ENCODE measurements at places on chromosomes 3 and 15. TPM values are rescaled to one million over a fixed set of nuclear protein-coding genes. Genes with fewer than 3 reads are reported as not detected.

Gene CLDN1
- total RNA-seq, result 0.62 TPM

Gene PPP1R14D
- not detected for total RNA-seq

Gene CLDND1
- total RNA-seq, result 228 TPM

Gene ATP13A4
- total RNA-seq, result 0.13 TPM

Gene EBLN2
- 2.3 TPM for total RNA-seq

Gene CFAP100
- not detected for total RNA-seq

Gene LTK
- total RNA-seq, result 0.54 TPM

Gene TEX264
- total RNA-seq, result 54.0 TPM

Gene P2RY13
- 2.5 TPM for total RNA-seq

Gene MKRN2OS
- not detected for total RNA-seq

Gene TNNC1
- total RNA-seq, result 4.6 TPM

Gene MAN2A2
- total RNA-seq, result 19.4 TPM

Gene ZPLD1
- total RNA-seq, result 0.15 TPM

DNA sequence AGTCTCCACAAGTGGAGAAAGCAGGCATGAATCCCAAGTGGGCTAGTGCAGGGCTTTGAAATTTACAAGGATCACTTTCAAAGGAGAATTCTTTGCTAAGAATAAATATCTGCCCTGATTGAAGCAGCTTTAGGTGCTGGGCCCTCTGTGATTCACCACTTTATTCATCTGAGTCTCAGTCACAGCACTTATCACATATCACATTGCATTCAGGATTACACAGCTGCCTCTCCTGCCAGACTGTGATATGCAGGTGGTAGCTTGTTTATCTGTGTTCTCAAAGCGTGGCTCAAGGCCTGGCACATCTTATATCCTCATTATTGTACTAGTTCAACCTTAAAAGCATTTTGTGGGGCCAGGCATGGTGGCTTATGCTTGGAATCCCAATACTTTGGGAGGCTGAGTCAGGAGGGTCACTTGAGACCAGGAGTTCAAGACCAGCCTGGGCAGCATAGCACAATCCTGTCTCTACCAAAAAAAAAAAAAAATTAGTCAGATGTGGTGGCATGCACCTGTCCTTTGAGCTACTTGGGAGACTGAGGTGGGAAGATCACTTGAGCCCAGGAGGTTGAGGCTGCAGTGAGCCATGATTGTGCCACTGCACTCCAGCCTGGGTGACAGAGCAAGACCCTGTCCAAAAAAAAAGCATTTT, 156.9 kb upstream of the EIF1B start:
- no peak for ATAC-seq

DNA sequence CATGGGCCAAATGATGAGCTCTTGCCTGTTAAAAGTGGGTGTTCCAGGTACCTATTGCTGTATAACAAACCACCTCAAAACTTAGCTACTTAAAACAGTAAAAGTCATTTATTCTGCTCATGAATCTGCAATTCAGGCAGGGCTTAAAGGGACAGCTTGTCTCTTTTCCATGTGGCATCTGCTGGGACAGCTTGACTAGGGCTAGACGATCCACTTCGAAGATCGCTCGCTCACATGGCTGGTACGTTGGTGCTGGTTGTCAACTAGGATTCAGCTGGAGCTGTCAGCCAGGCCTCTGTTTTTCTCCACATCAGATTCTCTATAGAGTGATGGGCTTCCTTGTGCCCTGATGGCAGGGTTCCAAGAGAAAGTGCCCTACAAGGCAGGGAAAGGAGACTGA, 581.3 kb downstream of the NTRK3 start:
- no peak for ATAC-seq

DNA sequence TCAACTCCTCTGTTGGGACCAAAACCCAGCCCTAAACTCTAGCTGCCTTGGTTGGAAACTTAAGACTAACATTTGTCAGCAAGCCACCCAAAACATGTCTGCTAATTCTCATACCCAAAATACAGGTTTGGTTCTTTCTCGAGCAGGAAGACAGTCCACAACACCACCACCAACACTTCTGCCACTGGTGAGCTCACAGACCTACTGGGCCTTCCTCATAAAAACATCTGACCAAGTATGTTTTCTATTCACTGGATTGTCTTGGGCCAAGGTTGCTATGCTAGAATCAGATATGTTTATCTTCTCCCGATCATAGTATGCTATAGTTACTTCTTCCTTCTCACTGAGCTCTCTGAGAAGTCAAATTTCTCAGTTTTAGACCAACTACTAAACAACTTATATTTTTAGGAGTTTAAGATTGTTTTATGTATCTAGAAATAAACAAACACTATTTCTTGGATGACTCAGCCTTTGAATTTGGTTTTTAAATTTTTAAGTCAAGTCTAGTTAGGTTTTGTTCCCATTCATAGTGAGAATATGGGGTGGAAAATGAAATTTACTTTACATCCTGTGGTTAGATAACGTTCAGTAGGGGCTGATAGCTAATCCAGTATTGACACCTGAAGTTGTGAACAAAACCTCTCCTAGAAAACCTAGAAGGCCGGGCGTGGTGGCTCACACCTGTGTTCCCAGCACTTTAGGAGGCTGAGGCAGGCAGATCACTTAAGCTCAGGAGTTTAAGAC, 360.5 kb downstream of the RSL24D1 start:
- ATAC-seq, result no peak

- ATAC-seq, result no peak
Observed at GRCh38 chr3:53989946-53990345, 98.3 kb upstream of the SELENOK start.

GRCh38 chr3:167406876-167407492, 26.9 kb upstream of the ZBBX start:
- no peak for ATAC-seq

DNA sequence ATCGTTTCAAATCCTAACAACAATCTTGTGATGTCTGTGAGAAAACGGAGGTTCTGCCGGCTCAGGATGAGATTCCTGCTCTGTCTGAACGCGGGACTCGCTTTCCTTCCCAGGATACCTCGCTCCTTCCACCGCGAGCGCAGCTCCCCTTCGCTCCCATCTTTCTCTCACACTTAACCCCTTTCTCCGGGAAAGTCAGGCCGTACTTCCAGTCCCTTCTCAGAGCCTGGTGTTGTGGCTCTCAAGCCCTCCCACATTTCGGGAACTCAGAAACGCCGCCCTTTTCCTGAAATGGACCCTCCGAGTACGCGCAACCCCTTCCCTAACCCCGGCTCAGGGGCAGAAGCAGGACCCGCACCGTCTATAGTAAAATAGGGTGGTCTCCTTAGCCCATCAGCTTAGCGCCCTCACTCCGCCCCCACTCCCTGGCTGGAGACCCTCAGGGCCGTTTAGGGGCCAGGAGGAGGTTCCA, 378 bp upstream of the FEM1B start:
- peak; percentile 24 for ATAC-seq

DNA sequence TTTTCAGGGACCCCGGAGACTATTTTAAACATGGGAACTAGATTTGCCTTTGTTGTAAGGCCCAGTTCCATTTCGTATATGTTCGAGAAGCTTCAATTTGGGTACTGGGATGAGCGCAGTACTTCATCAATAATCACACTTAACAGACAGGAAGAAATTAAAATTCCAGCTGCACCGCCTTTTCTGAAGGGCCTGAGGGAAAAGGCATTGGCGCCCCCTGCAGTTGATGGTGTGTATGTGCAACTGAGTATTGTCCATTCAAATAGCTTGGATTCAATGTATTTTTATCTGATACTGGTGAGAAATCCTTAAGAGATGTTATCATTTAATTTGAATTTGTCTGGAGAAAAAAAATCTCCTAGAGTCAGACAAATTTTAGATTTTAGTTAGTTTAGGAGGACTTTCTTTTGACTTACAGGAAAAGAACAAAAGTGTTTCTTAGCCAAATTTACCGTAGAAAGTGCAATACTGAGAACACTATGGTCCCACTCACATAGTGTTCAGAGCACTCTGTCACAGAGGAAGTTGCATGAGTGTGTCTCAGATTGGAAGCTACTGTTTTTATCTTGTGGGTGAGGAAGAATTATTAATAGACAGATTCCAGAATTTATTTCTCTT, 5.4 kb upstream of the ALDH1A2 start:
- no peak for ATAC-seq

DNA sequence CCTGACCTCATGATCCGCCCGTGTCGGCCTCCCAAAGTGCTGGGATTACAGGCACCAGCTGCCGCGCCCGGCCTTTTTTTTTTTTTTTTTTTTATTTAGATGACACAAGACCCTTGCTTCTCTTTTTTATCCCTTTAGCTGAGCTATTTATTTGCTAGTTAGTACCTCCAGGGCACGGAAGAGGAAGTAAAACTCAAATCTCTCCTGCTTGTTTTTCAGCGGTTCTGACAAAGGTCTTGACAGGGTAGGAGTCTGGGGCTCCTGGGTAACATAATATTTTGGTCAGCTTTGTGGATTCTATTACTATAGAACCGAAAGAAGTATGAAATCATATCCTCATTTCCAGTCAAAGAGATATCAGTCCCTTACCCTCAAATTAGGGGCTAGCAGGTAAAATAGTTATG, 44.0 kb upstream of the ETV5 start:
- no peak for ATAC-seq

GRCh38 chr15:42373274-42373673, 14.0 kb downstream of the CAPN3 start:
- ATAC-seq, result no peak

- ATAC-seq, result no peak
Observed at GRCh38 chr15:97082830-97083229, 752.3 kb downstream of the NR2F2 start.

GRCh38 chr15:57728436-57728835, 21.9 kb downstream of the POLR2M start:
- ATAC-seq, result no peak

DNA sequence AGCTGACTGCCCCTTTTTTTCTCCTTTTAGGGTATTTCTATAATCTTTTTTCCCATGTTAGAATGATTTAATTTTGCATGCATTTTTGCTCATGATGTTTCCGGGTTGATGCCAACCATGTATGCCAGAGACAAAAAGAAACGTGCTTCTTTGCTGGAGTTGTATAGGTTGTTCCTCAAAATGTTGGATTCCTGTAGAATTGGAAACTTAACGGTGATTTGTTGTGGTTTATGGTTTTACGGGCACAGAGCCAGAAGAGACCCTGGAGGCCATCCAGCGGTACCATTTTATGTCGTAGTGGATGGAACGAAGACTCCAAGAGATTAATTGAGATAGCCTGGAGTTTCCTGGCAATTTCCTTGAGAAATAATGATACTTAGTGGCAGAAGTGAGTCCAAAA, 481.5 kb upstream of the RGMA start:
- ATAC-seq, result no peak

DNA sequence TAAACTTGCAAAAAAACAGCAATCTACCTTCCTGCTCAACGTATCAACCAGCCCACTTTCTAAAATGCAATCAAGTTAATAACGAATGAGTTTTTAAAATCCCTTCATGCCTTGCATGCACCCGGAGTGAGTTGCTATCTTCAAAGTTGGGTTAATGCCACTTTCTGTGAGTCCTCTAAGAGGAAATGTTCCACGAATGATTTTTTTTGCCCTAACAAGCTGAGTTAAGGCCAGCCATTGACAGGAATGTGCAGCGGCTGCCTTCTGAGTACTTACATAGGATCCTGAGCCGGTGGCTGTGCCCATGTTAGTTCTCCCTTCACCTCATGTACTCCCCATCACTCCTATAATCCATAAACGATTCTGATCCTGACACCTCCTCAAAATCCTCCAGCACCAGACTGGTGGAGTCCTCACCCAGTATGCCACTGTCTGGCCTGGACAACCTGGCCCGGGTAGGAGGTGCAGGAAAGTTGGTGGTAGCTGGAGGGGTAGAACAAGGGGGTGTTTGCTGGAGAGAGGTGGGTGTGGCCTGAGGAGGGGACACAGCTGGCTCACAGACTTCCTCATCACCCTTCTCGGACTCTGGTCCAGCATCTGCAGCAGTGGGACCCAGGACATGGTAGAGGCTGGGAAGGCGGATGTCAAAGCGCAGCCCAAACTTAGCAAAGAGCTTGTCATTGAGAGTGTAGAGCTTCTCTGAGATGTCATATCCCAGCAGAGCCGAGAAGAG, 12.4 kb downstream of the POPDC2 start:
- peak; percentile 9 for ATAC-seq

GRCh38 chr15:79884204-79884596, 12.6 kb downstream of the MTHFS start:
- ATAC-seq, result no peak

GRCh38 chr15:55179141-55179540, 17.6 kb downstream of the RSL24D1 start:
- ATAC-seq, result no peak

- no peak for ATAC-seq
Observed at GRCh38 chr15:30885814-30886213, 17.9 kb upstream of the FAN1 start.

DNA sequence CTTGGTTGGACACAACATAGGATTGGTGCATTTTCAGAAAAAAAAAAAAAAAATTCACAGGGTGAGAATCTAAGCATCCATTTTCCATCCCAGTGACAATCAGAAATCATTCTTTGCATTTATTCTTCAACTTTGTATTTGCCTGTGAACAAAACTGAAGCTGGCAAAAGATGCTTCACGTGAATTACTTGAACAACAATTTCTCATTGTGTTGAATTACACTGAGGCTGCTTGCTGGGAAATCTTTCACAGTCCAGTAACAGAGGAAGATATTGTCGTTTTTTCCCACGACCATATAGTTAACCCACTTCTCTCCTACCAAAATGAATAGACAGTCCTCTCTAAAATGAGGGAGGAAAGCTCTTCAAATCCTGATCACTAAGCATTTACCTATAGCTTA, 4.3 kb upstream of the SLCO3A1 start:
- ATAC-seq, result no peak

DNA sequence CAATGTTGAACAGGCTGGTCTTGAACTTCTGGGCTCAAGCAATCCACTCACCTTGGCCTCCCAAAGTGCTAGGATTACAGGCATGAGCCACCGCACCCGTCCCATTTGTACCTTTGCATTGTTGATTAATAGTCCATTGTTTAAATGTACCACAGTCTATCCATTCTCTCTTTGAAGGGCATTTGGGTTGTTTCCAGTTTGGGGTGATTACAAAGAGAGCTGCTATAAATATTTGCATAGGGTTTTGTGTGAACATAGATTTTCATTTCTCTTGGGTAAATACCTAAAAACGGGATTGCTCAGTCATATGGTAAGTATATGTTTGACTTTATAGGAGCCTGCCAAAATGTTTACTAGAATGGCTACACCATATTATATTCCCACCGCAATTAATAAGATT, 13.7 kb upstream of the PTPRG start:
- ATAC-seq, result no peak

DNA sequence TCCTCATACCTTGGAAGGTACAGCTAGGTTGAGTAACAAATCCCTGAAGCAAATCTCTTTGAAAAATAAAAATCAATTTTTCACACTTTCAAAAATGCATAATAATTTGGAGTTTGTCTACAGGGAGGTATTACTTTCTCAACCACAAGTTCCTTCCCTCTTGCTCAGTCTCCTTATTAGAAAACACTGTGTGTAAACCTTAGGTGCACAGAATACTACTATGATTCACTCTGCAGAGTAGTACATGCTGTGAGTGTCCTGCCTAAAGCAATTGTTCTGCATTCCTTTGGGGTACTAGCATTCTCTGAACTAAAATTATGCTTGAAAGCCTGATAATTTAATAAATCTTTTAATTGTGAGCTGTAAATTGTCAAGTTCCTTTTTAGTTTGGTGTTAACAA, 115.9 kb upstream of the EPHA3 start:
- no peak for ATAC-seq
